CD4-positive, alpha-beta T cell treated with Interleukin-12 subunit alpha and Interleukin-12 subunit beta, for 1 hour (primary cell): ENCODE measurements at places on chromosomes 6 and 20.

GRCh38 chr6:16619777-16620176 lies 141.5 kb downstream of the ATXN1 start:
- DNase-seq, result peak; percentile 47

DNA sequence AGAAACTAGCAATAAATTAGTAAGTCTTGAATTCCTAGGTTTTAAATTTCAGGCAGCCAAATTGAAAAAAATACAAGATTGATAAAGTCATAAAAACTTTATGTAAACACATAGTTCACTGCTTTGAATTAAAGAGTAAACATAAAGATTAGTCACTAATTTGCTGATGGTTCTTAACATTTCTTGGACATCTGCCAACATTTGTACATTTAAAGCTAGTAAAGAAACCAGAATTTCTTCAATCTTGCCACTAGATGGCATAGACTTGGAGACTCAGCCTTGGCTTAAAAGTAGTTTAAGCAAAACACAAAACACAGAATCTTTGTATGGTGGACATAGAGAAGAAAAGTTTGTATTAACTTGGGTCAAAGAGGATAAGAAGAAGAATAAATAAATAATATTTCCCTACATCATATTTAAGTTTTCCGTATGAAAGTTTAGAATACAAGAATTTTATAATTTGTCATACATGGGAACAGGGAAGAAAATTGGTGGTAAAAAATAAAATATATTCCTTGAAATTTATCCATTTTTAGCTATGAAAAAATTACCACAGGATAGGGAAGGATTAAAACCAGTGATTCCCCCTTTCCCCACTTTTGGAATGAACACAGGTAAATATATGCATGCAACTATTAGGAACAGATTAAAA lies 41.7 kb upstream of the FAM135A start:
- peak; percentile 57 for DNase-seq

DNA sequence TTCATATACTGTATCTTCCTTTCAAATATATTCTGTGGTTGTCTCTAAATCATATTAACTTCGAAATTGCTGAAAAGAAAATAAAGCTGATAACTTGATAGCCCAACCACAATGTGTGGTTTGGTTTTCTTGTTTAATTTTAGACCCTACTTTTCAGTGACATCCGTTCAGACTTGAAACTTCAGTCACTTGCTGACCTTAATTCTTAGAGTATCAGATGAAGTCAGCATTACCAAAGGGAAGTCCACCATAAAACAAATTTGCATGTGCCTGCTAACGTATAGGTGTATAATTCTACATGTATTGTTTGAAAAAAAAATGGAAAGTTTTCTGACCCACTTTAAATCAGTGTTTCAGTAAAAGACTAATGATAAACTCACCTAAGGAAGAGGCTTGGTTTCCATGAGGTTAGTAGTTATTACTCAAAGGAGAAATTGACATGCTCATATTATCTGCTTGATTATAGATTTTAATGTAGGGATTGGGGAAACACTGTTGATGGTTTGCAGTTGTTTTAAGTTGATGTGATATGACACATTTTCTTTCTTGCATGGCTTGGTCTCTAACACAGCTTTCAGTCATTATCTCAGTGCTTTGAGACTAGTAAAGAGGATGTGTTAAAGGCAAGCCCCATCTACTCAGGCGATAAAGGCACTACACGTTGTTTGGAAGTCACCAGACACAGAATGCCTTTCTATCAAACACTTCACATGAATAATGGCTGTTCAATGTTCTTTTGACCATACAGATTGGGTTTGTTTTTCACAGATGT lies 5.2 kb upstream of the IL17A start:
- DNase-seq, result no peak

DNA sequence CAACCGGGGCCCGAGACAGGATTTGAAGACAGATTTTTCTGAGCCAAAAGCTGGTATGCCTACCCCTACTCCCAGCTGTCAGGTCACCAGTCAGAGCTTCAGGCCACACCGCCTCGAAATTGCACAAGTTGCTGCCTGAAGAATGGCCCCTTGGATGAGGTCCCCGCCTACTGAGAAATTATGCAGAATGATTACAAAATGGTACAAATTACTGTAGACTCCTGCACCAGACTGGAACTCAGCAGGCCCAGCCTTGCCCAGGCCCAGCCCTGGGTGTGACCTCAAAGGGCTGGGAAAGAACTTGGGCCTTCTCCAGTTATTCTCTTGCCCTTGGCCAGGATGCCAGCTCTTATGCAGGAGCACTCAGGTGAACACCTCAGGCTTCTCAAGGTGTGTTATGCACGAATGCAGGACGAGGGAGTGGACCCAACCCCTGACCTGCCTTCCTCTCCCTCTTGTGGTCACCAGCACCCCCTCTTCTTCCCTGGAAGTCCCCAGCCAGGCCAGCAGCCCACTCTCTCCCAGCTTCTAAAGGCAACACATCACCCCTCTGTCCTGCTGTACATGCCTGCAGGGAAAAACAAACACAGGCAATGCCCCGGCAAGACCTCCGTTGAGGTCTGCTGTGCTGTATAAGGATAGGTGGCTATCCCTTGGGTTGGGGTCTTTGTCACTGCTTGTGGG lies 88.7 kb upstream of the NAA20 start:
- DNase-seq, result no peak

DNA sequence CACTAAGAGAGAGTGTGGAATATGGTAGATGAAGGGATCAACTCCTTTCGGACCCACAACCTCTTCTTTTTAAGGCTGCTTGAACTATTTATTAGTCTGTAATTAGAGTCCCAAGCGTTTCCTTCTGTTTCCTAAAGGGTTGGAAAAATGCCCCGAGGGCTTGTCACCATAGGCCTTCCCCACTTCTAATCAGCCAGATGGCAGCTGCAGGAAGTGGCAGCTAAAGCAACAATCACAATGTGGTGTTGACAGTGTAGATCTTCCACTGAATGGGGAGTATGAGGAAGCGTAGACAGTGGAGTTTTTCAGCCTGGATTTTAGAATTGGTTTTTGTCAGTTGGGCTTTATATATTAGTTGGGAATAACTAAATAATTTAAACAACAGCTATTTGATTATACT lies 40.6 kb downstream of the SLC35D3 start:
- no peak for DNase-seq

- no peak for DNase-seq
Observed at GRCh38 chr6:72819609-72820008, 197.7 kb downstream of the KCNQ5 start.

DNA sequence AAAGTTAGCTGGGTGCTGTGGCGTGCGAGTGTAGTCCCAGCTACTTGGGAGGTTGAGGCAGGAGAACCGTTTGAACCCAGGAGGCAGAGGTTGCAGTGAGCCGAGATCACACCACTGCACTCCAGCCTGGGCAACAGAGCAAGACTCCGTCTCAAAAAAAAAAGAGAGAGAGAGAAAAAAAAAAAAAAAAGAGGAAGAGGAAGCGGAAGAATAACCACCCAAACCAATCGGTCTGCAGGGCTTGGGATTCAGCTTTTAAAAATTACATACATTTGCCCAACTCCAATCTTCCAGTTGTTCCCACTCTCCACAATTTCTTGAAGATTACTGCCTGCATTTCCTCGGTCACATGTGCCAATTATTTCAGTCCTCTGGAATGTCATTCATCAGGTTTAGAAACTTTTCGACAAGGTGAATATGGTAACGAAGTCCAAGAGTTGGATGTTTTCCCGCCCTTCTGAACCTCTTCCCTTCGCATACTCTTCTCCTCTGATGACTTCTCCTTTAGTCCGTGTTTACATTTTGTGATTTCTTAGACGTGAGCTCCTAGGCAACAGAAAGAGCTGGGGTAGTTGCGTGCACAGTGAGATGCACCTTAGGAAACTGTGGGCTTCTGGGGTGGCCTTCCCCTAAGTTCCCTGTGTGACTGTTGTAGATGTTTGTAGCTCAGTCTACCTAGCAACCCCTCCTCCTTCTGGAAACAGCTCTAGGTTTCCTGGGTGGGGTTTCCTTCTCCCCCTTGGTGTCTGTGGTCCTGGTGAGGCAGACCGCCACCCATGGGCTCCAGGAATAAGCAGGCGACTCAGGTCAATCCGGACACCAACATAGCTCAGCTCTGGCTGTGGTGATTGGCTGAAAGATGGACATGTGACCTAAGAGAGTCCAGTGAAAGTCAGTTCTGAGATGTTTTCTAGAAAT lies 63.0 kb upstream of the NCOA3 start:
- DNase-seq, result peak; percentile 33

DNA sequence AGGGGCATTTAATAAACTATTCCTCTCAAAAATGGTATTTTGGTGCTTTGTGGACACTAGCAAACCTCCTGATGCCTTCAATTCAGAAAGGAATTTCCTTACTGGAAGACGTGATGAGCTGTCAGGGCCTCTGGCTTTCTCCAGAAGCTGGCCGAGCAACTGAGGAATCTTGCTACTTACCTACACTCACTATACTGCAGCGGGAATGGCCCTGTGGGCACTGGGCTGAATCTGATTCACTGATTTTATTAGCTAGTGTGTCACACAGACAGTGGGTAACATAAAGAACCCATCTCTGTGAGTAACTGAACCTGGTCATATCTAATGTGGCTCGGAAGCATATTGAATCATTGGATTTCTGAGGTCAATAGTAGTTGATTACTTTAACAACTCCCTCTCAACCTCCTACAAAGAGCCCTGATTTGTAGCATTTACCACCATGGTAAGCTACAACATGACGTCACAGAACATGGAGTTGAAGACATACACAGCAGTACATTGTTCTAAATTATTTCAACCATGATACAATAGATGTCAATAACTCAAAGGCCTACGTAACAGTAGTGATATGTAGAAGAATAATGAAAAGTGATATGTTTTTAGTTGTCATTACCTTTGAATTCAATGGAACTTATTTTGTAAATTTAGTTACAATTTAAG lies 232.1 kb downstream of the SYNE1 start:
- no peak for DNase-seq

DNA sequence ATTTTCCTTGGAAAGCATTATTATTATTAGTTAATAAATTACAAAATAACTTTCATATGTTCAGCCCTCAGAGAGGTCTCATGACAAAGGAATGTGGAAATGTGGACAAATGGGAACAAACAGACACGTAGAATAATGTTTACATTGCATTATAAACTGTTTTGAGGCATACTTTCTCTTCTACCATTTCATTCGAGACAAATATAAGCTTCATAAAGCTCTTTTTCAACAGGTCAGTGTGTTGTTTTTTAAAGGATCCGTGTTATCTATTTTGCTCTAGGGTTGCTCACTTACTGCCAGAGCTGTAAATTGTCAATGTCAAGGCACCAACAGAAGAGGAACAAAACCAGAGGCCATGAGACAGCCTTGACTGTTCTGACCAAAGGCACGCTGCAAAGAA lies 256.8 kb downstream of the PHACTR1 start:
- DNase-seq, result no peak

GRCh38 chr6:53361549-53362031 lies 12.8 kb upstream of the ELOVL5 start:
- DNase-seq, result peak; percentile 86

GRCh38 chr20:48349656-48350055 lies 478.1 kb downstream of the PREX1 start:
- no peak for DNase-seq

DNA sequence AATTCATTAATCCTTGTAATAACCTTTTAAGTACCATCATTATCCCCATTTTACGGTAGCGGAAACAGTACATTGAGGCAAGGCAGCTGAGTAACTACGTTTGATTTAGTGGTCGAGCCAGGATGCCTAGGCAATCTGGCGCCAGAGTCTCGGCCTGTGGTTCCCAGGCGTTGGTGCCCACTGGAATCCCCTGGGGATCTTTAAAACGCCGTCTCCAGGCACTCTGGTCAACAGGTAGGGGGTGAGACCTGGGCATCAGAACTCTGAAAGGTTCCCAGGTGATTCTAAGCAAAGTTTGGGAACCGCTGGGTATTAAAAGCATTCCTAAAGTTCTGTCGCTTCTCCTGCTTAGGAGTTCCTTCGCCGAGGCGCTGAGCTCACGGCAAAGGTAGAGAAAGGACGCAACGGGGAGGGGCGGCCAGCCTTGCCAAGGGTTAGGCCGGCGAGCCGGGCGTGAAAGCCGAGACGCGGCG lies 939 bp downstream of the DTNBP1 start:
- DNase-seq, result no peak

- DNase-seq, result peak; percentile 91
Observed at GRCh38 chr6:154675602-154676088, 57.6 kb upstream of the SCAF8 start.

GRCh38 chr20:25865715-25866656 lies 169.3 kb upstream of the ZNF337 start:
- DNase-seq, result peak; percentile 76

GRCh38 chr6:107120404-107120803 lies 5.1 kb upstream of the BEND3 start:
- DNase-seq, result no peak

DNA sequence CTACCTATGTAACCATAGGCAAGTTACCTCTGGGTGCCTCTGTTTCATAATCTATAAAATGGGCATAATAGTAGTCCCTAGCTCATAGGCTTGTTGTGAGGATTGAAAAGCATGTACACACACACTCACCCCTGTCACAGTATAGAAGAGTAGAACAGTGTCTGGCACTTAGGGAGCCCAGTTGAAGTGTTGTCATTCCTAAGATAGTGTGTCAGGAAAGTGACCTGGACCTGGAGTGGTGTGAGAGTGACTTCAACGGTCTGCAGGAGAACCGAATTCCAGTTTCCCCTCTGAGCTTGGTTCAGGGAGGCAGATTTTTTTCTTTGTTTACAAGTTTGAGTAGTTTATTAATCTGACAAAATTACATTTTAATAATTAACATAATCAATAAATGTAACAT lies 229.9 kb upstream of the MAP3K7 start:
- DNase-seq, result no peak

DNA sequence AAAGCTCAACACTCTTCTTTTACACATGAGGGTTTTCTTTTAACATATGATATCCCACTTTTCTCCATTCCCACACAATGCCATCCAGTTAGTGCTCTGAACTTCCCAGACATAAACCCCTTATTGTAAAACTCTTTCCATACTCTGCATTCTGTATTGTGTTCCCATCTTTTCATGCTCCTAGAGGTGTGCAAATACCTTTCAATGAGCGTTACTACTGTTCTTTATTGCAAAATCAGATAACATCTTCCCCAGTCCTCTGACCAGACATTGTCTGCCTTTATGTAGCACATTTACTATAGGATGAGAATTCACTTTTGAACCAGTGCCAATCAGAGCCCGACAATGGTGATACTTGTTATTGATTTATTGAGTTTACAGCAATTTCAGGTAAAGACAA lies 296.2 kb downstream of the GRIK2 start:
- DNase-seq, result no peak

- DNase-seq, result no peak
Observed at GRCh38 chr6:93784794-93785693, 365.7 kb upstream of the EPHA7 start.

DNA sequence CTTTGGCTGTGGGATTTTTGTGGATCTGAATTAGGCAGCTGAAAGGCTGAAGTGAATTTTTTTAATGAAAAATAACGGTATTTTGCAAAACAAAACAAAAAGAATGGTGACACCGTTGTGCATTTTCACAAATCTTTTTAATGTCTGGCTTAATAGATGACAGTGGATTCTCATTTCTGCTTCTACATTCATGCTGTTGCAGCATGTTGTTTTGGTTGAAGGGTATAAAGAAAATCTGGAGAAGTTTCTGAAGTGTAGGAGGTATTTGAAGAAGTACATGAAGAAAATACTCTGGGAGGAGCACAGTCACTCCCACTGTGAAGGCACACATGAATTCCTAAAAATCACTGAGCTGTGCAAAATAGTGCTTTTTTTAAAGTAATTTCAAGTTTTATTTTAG lies 3.1 kb upstream of the MAP3K5 start:
- no peak for DNase-seq

GRCh38 chr6:2581011-2581410 lies 169.7 kb downstream of the MYLK4 start:
- no peak for DNase-seq

GRCh38 chr20:57040924-57041323 lies 225.5 kb downstream of the BMP7 start:
- DNase-seq, result no peak
